AG09319 (cell line): ENCODE measurements at places on chromosomes 6 and 20.

DNA sequence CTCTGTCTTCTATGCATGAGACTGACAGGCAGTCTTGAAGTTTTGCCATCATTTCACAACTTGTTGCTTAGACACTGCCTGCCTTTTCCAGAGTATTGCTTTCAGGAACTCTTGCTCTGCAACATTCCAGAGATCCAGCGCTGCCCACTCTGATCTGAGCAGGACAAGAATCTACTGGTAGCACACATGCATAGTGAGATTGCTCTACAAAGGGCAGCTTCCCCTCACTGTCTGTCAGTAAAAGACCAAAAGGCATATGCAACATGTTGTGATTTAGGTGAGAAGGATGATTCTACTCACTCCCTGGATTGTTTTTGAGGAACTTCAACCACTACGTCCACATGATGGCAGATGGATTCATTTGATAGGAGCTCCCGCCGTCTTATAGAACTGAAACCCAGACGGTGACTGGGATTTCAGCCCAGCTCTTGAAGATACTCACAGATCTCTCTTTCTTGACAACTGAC is 259.1 kb downstream of the ARID1B start:
- DNase-seq, result no peak

- no peak for DNase-seq
These were observed 81.6 kb downstream of the KCNB1 start for GRCh38 chr20:49400904-49401303.

GRCh38 chr6:104683809-104684208 is 175.9 kb downstream of the HACE1 start:
- no peak for DNase-seq

GRCh38 chr6:47476781-47477496 is 650 bp upstream of the CD2AP start:
- DNase-seq, result no peak

DNA sequence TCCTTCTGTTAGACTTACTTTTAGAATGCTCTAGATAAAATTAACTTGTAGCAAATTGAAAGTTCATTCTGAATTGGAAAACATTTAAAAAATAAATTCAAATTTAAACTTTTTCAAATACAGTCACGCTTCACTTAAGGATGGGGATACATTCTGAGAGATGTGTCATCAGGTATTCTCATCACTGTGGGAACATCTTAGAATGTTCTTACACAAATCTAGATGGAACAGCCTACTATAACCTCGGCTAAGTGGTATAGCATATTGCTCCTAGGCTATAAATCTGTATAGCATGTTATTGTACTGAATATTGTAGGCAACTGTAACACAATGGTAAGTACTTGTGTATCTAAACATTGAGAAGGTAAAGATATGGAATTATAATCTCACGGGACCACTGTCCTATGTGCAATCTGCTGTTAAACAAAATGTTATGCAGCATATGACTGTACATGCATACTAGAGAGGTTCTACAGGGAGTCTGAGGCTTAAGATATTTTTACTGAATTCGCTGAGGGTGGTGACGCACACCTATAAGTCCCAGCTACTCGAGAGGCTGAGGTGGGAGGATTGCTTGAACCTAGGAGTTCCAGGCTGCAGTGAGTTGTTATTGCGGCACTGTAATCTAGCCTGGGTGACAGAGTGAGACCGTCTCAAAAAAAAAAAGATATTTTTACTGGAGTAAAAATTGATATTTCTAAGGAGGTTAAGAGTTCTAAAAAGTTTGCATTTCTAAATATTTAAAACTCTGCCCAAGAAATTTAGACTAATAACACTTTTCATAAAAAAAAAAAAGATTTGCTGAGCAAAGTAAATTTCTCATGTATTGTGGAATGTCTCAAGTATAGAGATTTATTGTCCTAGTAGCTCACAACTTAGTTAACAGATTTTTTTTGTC is 87.3 kb upstream of the TULP1 start:
- DNase-seq, result no peak

DNA sequence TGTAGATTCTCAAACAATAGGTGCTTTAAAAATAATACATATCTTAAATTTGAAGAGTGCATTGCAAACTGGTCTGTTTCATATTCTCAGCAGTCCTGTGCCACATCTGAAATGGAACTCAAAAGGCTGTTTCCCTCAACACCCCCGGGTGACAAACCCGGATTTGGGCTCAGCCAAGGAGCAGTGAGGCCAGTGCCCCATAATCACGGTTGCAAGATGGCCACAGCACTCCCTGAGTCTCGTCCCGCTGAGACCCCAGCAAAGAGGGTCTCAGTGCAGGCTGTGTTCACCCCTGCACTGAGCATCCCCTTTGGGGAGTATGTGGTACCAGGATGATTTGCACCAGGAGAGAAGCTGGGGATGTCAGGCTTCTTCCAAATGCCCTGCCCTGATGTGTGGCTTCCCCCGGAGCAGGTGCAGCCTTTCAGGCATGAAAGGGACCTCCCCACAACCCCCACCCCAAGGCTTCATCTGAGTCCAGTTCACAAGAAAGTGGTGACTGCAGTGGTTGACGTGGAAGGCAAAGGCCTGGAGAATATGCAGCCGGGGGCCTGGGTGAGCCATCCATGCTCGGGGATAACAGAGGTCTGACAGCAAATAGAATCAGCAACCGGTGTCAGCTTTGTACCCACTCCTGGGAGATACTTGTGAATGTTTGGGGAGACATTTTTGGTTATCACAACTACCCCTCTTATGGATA is 202.9 kb downstream of the SYNDIG1 start:
- no peak for DNase-seq

GRCh38 chr6:37155394-37156312 is 14.3 kb upstream of the PIM1 start:
- no peak for DNase-seq

DNA sequence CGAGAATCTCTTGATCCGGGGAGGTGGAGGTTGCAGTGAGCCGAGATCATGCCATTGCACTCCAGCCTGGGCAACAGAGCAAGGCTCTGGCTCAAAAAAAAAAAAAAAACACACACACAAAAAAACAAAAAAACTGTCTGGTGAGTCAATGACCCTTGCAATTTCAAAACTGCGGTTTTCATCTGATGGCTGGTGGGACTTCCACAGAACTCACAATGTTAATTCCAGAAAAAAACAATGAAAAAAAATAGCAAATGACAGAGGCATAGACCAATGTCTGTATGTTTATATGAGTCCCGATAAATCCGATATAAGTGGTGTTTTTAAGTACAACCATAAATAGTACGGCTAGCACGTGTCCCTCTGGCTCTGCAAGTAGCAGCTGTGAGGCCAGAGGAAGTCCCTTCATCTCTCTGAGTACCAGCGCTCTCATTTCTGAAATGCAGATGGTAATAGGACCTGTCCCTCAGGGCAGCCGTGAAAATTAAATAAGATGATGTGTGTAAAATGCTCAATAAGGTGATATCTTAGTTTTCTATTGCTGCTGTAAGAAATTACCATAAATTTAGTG is 21.9 kb upstream of the PTPN1 start:
- no peak for DNase-seq

DNA sequence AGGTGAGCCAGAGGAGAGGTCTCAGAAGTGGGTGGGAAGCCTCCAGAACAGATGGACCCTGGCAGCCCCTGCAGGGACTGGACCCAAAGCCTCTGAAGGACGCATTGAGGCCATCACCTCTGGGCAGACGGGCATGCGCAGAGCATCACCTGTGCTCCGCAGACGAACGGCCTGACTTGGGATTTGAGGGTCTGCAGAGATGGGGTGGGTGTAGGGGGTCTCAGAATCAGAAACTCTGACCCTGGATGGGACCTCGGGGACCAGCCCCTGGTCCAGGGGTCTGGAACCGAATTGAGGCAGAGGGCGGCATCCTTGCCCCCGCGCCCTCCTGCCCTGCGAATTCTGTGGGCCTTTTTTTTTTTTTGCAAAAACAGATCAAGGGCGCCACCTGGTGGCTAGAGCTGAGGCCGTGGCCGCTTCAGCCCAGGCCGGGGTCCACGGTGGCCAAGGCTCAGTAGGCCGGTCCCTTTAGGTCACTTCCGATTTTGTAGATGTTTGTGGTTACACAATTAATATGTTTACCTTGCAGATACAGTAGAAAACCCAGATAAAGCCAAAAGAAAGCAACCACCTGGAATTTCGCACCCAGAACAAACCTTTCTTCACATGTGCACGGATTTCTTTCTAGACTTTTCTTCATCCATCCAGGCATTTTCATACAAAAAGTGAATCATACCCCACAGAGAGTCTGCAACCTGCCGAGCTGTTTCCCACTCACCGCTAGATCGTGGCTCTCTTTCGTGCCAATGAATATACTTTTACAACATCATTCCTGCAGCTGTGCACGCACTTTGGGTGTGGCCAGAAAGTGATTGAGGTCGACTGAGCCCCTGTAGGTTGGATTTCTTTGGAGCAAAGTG is 25.9 kb downstream of the ZBP1 start:
- DNase-seq, result no peak

DNA sequence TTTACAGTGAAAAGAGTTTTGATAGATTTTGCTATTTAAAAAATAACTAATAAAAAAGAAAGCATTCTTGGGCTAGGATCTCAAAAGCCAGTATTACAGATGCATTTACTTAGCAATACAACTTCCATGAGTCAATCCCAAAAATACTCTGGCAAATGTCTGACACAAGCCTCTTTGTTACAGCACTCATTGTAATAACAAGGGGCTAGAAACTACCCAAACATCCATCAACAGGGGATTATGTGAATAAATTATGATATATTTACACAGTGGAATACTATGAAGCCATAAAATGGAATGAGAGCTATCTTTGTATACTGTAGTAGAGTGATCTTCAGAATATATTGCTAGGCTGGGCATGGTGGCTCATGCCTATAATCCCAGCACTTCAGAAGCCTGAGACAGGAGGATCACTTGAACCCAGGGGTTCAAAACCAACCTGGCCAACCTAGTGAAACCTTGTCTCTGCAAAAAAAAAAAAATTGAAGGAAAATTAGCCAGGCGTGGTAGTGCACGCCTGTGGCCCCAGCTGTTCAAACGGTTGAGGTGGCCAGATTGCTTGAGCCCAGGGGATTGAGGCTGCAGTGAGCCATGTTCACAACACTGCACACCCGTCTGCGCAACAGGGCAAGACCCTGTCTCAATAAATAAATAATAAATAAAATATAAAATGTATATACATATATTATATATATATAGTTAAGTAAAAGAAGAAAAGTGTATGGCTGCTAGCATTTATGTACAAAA is 34.7 kb upstream of the TOP1 start:
- no peak for DNase-seq

- DNase-seq, result no peak
These were observed 213.5 kb upstream of the PDE10A start for GRCh38 chr6:165876588-165876987.

- DNase-seq, result no peak
These were observed 73.0 kb upstream of the ATXN1 start for GRCh38 chr6:16834242-16834641.

GRCh38 chr6:63493557-63493956 is 78.7 kb upstream of the LOC128125822 start:
- no peak for DNase-seq

- DNase-seq, result no peak
These were observed 71.4 kb upstream of the SHLD1 start for GRCh38 chr20:5678777-5679176.

DNA sequence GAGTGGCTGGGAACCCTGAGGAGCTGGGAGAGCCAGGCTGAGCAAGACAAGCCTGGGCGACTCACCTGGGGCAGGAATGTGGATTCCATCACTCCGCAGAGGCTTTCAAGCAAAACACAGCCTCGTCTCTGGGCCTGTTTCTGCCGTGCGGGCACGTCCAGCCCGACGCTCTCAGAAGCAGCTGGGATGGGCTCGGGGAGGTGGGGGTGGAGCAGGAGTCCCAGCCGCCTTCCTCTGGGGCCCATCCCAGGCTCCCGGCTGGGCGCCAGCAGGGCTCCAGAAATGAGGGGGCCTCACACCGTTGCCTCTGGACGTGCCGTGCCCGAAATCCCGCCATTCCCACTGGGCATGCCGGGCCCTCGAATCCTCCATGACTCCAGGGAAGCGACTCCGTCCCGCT is 8.7 kb upstream of the RPS21 start:
- no peak for DNase-seq

DNA sequence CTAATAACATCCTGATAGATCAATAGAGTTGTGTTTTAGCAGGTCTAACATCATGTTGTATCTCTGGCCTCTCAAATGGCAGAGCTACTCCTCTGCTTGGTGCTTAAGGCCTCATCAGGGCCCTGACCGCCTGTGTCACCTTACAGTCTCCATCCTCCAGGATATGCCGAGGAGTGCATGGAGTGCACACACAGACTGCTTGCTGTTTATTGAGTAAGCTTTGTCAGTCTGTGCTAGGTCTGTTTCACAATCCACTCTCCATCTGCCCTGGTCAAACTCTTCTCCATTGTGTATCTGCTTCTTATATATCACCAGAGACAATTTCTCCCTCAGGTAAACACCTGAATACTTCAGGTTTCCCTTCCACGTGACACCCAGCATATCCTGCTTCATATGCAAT is 136.1 kb downstream of the SLC24A3 start:
- DNase-seq, result no peak

DNA sequence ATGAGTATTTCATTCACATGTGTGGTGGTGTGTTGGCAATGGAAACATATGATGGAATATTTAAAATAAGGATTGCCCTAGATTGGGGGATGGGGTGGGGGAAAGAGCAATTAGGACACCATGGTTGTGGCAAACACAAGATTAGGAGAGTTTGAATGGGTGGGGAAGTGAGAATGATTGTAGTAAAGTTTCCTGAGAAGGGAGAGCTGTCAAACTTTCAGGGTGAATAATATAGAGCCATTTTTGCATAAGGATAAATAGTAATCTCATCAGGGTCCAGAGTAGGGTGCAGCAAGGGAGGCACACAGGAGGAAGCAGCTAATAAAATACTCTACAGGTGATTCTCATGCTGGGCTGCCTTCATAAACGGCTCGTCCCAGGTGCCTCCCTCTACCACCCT is 294.9 kb upstream of the MARCKS start:
- no peak for DNase-seq

- DNase-seq, result no peak
These were observed 64.0 kb upstream of the ADGRF4 start for GRCh38 chr6:47634210-47635047.

DNA sequence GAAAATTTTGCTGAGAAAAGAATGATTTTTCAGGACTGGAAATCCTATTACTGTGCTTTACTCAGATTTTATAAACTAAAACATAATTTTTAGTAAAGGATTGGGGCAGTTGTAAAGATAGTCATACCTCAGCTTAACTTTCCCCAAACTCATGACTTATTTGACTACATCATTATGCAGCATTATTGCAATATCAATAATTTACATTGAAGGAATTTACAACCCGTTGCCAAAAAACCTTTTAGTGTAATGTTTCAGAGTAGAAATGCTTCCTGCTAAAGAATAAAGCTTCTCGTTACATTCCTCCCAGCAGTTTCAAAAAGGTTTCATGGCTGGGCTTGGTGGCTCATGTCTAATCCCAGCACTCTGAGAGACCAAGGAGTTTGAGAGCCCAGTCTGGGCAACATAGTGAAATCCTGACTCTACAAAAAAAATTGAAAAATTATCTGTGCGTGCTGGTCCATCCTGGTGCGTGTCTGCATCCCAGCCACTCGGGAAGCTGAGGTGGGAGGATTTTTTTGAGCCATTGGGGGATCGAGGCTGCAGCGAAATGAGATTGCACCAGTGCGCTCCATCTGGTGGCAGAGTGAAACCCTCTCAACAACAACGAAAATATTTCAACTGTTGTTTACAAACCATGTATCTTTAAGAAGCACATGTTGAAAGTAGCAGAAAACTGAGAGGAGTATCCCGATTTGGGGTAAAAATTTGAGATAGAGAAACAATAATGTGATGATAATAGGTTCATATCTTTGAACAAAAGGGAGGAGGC is 4.4 kb downstream of the AMD1 start:
- DNase-seq, result no peak

- no peak for DNase-seq
These were observed 23.0 kb downstream of the TFB1M start for GRCh38 chr6:155291291-155291690.
